ENCODE measurements at places on chromosomes 6 and 20.

GRCh38 chr20:62120990-62121775 lies 1.1 kb upstream of the LSM14B start:
- ATAC-seq: peak; percentile 11

GRCh38 chr6:27541212-27541932 lies 68.5 kb upstream of the ZNF184 start:
- ATAC-seq: no peak

- ATAC-seq: no peak
These were observed 164.4 kb downstream of the SIM1 start for GRCh38 chr6:100300221-100300736.

- no peak for ATAC-seq
These were observed 1.4 kb downstream of the SPO11 start for GRCh38 chr20:57330998-57331397.

- peak; percentile 62 for ATAC-seq
These were observed 18.1 kb upstream of the SIRPA start for GRCh38 chr20:1876975-1877608.

- ATAC-seq: peak; percentile 40
These were observed 154.6 kb downstream of the ZDHHC14 start for GRCh38 chr6:157535340-157536222.

- no peak for ATAC-seq
These were observed 6.7 kb downstream of the PTGIS start for GRCh38 chr20:49561256-49561655.

DNA sequence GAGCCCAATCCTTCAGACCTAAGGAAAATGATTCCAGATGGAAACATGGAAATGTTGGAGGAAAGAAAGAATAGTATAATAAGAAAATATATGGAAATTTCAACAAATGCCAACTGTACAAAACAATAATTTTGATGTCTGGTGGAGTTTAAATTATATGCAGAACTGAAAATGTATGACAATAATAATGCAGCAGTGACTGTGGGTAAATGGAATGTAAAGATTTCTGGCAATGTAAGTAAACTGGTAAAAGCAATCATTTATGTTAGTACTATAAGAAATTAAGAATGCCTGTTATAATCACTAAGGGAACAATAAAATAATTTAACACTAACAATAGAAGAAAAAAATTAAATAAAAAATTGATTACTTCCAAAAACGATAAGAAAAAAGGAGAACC lies 89.0 kb downstream of the EDN1 start:
- ATAC-seq: no peak

DNA sequence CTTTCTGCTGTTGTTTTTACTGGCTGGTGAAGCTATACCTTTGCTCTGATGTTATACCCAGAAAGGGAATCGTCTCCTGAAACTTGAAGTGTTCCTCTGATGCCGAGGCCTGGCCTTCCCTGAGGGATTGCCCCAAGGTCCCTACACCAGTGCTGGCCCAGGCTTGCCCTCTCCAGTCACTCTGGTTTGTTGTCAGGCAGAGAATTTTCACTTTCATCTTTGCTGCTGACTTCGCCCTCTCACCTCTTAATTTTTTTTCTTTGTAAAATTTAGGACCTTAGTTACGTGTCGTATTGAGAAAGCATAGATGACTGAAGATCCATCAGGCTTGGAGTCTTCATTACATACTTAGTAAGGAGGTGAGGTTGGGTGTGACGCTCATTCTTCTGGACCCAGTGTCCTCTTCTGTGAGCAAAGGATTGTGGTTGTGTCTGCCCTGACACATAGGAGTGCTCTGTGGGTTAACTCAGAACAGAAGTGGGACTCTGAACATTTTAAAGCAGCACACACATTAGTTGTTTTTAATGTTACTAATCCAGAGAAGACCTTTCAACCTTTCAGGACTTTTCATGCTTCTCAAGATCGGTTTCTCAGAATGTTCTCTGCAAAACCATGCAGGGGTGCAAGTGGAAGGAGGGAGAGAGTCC lies 45.4 kb downstream of the TULP4 start:
- peak; percentile 51 for ATAC-seq

GRCh38 chr20:61424628-61425420 lies 172.8 kb downstream of the CDH4 start:
- no peak for ATAC-seq

GRCh38 chr6:94065707-94066337 lies 646.5 kb upstream of the EPHA7 start:
- no peak for ATAC-seq

GRCh38 chr20:16699293-16699692 lies 30.5 kb upstream of the SNRPB2 start:
- ATAC-seq: no peak

DNA sequence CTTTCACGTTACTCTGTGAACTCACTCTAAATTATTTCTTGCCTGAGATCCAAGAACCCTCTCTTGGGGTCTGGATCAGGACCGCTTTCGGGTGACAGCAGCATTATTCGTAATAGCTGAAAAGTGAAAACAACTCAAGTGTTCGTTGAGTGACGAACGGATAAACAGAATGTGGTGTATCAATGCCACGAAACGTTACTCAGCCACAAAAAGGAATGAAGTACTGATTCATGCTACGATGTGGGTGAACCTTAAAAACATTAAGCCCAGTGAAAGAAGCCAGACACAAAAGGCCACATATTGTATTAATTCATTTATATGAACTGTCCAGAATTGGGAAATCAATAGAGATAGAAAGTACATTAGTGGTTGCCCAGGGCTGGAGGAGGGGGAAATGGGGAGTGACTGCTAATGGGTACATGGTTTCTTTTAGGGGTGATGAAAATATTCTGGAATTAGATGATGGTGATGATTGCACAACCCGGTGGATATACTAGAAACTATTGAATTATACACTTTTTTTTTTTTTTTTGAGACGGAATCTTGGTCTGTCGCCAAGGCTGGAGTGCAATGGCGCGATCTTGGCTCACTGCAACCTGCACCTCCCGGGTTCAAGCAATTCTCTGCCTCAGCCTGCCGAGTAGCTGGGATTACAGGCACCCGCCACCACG lies 8.4 kb downstream of the PTGIS start:
- no peak for ATAC-seq

- no peak for ATAC-seq
These were observed 238.6 kb upstream of the PREP start for GRCh38 chr6:105641504-105641903.

DNA sequence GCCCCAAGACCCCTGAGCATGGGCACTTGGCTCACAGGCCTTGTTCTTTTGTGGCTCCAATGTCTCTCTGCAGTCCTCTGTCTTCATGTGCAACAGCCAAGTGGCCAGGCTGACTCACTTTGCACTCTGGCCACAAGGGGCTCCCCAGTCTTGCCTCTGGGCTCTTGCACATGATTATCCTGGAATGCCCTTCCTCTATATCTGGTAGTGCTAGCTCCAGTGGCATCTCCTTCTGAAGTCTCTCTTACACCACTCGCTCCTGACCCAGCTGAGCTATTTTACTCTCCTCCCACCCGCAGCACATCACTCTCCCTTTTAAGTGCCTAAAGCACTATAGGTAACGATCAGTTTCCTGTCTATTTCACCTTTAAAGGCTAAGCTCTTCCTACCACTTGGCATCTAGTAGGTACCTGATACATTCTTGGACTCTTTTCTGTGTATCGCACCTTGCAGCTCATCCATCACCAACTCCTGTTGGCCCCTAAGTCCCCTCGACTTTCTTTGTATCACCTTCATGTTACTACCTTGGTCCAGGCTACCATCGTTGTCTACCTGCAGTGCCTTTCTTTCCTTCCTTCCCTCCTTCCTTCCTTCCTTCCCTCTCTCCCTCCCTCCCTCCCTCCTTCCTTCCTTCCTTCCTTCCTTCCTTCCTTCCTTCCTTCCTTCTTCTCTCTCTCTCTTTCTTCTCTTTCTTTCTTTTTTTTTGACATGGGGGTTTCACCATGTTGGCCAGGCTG lies 211.9 kb upstream of the RNF24 start:
- no peak for ATAC-seq

DNA sequence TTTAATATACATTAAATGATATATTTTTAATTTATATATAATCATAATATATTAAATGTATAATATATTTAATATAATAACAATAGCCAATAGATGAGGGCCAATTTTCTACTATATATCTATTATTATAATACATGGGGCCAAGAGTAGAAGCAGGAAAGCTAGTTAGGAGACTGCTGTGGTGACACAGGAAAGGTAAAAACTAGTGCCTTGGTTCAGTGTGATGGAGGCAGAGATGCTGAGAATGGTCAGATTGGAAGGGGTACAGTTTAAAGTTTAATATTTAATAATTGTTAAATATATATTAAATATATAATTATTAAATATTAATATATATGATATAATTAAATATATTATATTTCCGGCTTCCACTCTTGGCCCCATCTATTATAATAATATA lies 102.9 kb upstream of the RNF217 start:
- no peak for ATAC-seq

DNA sequence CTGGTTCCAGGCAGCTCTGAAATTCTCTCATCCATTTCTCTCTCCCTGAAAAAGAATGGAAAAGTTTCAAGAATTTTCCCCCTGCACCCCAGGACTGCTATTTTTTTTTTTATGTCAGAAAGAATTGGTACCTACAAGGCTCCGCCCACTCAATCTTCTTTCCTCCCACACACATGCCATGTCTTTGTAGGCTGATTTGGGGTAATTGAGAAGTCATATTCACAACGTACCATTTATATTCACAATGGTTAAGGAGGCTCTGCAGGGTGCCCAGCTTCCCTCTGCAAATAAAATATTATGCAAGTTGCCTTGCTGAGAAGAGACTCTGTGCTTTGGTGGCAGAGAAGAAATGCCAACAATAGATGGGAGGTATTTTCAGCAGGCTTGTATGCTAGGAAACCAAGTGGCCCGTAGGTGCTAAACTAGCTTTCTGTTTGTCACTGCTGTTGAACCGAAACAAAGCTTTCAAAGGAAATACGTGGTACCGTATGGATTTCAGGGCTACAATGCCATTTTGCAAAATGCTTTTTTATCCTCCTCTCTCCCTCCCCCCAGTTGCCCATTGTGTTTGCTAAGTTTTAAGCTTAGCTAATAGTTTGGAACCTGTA lies 150.0 kb downstream of the PHACTR1 start:
- ATAC-seq: no peak
